ENCODE measurements at places on chromosomes 5 and 9. TPM values are rescaled to one million over a fixed set of nuclear protein-coding genes. Genes with fewer than 3 reads are reported as not detected.

CDH10 gene
- polyA plus RNA-seq: not detected

WDR38 gene
- not detected for polyA plus RNA-seq

FAXDC2 gene
- polyA plus RNA-seq: 13.3 TPM

SNAPC3 gene
- 16.2 TPM for polyA plus RNA-seq

TMCO6 gene
- polyA plus RNA-seq: 5.4 TPM

CKMT2 gene
- polyA plus RNA-seq: 6.0 TPM

NTRK2 gene
- 2.6 TPM for polyA plus RNA-seq

TMEM161B gene
- 9.2 TPM for polyA plus RNA-seq

GRCh38 chr5:68431601-68432337 lies 216.2 kb downstream of the PIK3R1 start:
- DNase-seq: no peak

DNA sequence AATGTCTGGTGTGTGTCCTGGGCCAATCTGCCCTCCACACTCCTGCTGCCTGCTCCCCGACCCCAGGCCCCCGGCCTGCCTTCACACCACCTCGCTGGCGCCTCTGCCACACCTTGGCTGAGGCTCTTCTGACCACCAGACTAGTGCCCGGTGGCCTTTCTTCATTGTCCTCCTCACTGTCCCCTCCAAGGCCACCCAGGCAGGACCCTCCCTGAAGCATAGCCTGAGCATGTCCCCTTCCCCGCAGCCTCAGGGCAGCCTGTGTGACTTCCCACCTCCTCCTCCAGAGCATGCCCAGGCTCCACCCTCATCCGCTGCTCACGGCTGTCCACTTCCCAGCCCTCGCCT lies 154.6 kb downstream of the OLFM1 start:
- DNase-seq: peak; percentile 47

DNA sequence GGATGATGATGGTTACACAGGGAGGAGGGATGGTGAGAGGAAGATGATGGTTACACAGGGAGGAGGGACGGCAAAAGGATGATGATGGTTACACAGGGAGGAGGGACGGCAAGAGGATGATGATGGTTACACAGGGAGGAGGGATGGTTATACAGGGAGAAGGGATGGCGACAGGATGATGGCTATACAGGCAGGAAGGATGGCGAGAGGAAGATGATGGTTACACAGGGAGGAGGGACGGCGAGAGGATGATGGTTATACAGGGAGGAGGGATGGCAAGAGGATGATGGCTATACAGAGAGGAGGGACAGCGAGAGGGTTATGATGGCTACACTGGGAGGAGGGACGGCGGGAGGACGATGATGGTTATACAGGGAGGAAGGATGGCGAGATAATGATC lies 64.1 kb upstream of the FCN1 start:
- peak; percentile 12 for DNase-seq

DNA sequence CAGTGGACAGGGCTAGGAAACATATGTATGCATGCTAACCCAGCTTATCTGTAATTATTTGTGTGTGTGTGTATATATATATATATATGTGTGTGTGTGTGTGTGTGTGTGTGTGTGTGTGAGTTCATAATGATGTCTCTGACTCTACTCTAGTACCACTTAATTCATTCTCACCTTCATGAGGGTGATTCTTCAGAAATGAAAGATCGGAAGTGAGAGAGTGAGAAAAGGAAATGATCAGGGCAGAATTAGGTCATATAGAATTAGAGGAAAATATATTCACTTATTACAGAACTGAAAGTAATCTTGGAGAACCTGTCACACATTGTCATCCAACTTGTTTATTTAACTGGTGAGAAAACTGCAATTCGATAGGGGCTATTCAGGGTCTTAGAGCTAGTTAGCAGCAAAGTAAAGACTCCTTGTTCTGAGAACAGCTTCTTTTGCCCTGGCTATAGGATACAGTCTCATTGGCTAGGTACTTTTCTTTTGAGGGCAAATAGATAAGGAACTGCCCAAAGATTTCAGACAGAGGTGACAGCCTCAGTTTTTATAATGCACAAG lies 58.8 kb downstream of the C9orf153 start:
- no peak for DNase-seq

DNA sequence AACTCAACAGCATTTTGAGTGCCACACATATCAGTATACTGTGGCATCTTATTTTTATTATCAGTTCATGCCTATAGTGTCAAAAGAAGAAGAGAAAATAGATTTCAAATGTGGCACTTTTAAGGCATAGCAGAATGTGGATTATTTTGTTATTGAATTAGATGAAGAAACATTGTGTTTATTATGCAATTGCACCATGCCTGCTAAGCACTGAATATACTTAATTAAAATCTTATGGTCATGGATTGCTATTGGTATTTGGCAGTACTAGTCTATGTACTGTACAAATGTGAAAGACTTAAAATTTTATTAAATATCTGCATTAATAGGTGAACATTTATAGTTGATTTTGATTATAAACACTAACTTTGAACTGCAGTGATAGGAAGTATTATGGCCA lies 128.8 kb downstream of the FER start:
- no peak for DNase-seq

Measured in sigmoid colon (tissue), 7 donors.